ENCODE measurements at places on chromosomes 5 and 9.

GRCh38 chr5:137481596-137481995 is 17.5 kb downstream of the SPOCK1 start:
- no peak for DNase-seq

GRCh38 chr9:121219530-121219929 is 17.9 kb upstream of the RAB14 start:
- DNase-seq, result no peak

GRCh38 chr9:116998305-116998704 is 311.2 kb downstream of the TRIM32 start:
- DNase-seq, result no peak

DNA sequence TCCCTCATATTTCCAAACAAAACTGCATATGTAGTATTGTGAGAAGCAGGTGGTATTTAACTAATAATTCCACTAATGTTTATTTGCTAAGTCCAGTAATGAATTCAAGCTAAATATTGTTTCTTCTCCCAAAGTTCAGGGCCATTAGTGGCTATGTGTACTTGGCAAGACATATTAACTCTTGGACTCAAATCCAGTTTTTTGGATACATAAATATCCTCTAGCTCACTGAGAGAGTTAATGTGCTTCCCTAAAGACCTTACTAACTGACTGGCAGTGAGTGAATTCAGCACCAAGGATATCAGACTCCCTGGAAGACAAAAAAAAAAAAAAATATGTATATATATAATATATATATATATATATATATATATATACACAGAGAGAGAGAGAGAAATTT is 214.1 kb downstream of the RAB3C start:
- no peak for DNase-seq

- DNase-seq, result no peak
These were observed 210.2 kb upstream of the ITGA1 start for GRCh38 chr5:52577546-52577945.

DNA sequence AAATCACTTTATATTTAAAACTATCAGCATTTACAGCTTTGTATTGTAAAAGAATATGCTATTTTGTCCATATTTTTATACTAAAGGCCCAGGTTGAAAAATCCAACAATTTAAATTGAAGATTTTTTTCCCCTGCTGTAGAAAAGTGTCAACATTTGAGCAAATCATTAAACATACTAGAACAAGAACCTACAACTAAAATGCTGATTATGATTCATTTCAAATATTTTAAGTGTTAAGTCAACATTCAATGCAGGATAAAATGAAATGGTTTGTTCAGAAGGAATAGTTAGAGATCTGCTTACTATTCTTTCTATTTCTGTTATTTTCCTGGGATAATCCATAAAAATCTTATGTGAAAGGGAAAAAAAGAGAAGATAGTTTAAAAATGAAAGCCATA is 866.5 kb upstream of the DMAC1 start:
- DNase-seq, result no peak

- no peak for DNase-seq
These were observed 2.2 kb downstream of the FTMT start for GRCh38 chr5:121853850-121854249.

DNA sequence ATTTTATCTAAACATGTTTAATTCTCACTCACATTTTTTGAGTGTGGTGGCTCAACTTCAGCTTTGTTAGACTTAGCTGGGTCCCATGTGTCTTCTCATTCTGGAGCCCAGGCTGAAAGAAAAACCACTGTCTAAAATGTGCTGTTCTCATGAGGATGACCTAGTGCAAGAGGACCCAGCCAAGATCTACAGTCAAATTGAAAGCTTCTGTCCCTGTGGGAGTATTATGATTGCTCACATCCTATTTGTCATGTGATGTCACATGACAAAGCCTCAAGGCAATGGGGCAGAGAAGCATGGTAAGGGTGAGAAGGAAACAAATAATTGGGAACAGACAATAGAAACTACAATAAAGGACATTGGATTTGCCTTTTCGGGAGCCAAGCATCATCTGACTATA is 113.4 kb upstream of the ASTN2 start:
- no peak for DNase-seq

DNA sequence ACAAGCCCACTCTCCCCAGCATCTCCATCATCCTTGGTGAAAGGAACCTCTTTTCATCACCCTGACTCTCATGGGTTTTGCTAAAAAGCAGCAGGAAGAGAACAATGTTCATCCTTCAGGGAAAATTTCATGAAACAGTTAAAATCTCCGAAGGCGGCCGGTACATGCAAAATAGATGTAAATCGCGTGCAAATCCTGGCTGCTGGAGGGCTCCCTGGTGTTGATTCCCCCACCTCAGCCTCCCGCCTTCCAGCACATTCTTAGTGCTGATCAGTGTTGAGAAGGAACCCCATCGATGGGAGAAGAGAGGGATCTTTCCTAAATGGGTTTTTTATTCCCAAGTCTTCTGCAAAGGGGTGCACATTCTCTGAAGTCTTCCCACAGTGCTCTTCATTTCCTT is 8.7 kb upstream of the GFI1B start:
- DNase-seq, result no peak

DNA sequence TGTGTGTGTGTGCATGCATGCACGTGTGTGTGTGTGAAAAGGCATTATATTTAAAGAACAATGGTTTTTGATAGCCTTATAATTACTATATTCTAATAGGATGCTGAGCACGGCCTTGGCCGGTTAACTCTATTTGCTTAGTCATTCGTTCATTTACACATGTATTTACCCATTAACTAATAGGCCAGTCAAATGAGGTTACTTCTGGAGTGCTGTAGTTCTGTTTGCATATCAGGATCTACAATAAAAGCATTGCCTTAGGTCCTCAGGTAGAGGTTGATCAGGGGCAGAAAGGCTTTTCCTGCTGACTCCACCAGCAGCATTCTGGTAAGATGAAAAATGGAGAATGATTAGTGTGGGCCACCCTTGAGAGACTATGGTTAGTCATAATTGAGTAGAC is 219.0 kb downstream of the COMMD10 start:
- no peak for DNase-seq

DNA sequence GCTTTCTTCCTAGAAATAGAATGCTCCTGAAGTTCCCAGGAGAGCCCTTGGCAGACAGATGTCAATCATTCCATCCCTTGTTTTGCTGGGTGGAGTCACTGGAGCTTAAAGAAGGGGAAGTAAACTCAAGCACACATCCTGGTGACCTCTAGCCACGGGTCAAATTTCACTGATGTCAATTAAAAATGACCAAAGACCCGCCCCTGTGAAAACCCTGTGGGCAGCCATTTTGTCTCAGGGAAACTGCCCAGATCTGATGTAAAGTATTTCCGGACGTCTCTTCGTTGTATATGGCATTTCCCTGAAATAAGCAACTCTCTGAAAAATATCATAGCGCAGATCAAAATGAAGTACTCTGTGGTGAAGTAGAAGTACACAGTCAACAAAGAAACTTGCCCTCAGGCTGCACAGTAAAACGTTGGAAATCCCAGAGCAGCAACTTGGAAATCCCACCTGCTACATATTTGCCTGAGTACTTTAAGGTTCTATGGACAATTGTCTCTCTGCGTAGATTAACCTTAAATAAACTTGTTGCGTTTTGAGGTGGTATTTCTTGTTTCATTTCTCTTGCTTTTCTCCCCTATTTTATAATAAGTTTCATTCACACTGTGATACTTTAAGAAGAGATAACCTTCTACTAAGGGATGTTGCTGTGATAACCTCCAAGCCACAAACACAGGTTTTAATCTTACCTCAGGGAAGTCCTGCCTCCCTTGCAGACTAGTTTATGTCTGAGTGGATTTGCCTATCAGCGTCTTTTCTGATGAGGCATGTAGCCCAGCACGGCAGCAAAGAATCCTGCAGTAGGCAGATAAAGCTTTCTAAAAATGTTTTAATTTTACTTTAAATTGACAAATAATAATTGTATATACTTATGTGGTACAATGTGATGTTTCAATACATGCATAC is 60.9 kb upstream of the PIP5K1B start:
- DNase-seq, result no peak

GRCh38 chr5:66151030-66151429 is 6.9 kb downstream of the SREK1 start:
- DNase-seq, result no peak

DNA sequence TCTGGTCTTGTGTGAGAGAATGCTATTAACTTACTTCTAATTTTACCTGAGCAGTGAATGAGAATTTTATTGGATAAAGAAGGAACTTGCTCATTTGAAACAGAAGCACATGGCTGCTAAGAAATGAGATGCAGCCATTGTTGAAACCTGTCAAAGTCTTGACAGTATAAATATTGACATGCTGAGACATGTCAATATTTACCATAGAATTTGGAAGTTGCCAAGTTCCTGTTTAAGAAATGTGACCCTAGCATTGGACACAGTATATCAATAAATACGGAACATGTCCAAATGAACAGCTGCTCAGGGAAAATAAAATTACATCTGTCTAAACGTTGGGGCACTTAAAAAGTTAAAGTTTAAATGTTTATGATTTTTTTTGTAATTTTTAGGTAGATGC is 7.8 kb downstream of the XRCC4 start:
- DNase-seq, result no peak

GRCh38 chr5:68343421-68343826 is 127.9 kb downstream of the PIK3R1 start:
- DNase-seq, result no peak
